ENCODE measurements at places on chromosomes 7 and 10.

- peak; percentile 37 for DNase-seq
These were observed 94.4 kb upstream of the STEAP4 start for GRCh38 chr7:88401009-88401623.

GRCh38 chr7:55177589-55178261, 158.9 kb downstream of the EGFR start:
- DNase-seq, result no peak

GRCh38 chr7:149001427-149002068, 26.8 kb downstream of the PDIA4 start:
- no peak for DNase-seq

- DNase-seq, result no peak
These were observed 21.2 kb upstream of the DPYSL4 start for GRCh38 chr10:132165416-132165980.

DNA sequence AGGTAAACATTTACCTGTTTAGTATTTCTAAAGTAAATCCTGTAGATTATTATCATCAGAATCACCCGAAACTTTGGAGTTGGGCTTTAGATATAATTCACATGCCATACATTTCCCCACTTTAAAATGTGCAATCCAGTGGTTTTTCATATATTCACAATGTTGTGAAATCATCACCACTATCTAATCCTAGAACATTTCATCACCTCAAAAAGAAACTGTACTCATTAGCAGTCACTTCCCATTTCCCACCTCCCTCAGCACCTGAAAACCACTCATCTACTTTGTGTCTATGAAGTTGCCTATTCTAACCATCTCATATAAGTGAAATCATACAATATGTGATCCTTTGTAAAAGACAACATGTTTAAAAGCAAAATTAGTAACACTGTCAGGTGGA, 182.6 kb downstream of the FZD1 start:
- DNase-seq, result no peak

DNA sequence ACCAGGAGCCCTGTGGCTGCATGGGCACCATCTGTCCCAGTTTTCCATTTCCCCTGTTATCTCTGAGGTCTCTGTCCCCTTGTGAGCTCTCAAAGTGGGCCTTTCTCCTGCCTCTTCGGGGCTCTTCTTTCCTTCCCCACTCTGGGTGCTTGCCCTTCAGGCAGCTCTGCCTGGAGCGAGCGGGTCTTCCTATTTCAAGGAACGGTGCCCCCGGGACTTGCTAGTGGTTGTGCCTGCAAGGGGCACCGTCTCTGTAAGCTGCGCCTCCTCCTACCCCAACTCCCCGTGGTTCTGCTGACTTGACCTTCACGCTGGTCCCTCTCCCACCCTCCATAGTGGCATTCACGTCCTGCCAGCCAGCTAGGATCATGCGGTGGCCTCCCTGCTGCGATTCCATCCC, 110.1 kb downstream of the DOCK1 start:
- DNase-seq, result no peak

GRCh38 chr10:123835575-123835974, 56.0 kb downstream of the CPXM2 start:
- no peak for DNase-seq

GRCh38 chr10:133047526-133048123, 40.1 kb upstream of the ADGRA1 start:
- no peak for DNase-seq

- no peak for DNase-seq
These were observed 49.2 kb downstream of the SVIL start for GRCh38 chr10:29585488-29585976.

DNA sequence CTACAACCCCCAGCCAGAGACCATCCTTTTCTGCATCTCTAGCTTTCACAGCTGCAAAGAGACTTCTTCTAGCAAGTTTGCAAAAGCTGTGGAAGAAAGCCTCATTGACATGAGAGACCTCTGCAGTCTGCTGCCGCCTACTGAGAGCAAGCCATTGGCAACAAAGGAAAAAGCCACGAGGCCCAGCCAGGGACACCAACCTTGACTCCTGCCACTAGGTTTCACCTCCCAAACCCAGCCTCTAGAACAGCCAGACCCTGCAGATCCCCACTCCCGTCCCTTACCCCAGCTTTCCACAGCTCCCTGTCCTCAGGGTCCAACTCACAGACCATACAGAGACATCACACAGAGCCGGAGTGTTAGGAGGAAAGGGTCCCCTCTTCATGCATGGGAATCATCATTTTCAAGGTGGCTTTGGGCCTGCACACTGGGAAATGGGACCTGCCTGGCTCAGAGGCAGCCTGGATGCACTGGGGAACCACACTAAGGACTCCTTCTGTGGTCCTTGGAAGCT, 14.6 kb upstream of the C10orf53 start:
- DNase-seq, result no peak

GRCh38 chr10:2301227-2301626, 563.9 kb upstream of the ADARB2 start:
- no peak for DNase-seq

GRCh38 chr7:38463277-38464225, 167.6 kb downstream of the AMPH start:
- DNase-seq, result peak; percentile 9

- no peak for DNase-seq
These were observed 48.3 kb downstream of the ABCB1 start for GRCh38 chr7:87552351-87552900.

GRCh38 chr10:50431791-50432190, 180.5 kb upstream of the ASAH2 start:
- DNase-seq, result no peak

GRCh38 chr7:84249656-84250055, 55.1 kb upstream of the SEMA3A start:
- no peak for DNase-seq

DNA sequence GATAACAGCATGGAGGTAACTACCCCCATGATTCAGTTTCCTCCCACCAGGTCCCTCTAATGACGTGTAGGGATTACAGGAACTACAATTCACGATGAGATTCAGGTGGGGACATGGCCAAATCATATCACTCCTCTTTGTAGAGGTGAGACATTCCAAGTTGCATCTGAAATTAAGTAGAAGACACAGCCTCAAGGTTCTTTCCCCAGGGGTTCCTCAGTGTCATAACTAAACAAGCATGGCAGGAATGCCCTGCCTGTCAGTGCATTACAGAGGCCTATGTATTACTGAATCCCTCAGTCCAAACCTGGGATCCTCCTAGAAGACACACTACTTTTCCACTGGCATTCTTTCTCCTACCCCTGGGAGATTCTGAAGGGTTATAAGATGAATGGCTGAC, 42.6 kb upstream of the WNT16 start:
- DNase-seq, result no peak

GRCh38 chr10:58967551-58968388, 208.7 kb upstream of the PHYHIPL start:
- peak; percentile 90 for DNase-seq

- no peak for DNase-seq
These were observed 285.8 kb upstream of the COBL start for GRCh38 chr7:51602376-51602775.

DNA sequence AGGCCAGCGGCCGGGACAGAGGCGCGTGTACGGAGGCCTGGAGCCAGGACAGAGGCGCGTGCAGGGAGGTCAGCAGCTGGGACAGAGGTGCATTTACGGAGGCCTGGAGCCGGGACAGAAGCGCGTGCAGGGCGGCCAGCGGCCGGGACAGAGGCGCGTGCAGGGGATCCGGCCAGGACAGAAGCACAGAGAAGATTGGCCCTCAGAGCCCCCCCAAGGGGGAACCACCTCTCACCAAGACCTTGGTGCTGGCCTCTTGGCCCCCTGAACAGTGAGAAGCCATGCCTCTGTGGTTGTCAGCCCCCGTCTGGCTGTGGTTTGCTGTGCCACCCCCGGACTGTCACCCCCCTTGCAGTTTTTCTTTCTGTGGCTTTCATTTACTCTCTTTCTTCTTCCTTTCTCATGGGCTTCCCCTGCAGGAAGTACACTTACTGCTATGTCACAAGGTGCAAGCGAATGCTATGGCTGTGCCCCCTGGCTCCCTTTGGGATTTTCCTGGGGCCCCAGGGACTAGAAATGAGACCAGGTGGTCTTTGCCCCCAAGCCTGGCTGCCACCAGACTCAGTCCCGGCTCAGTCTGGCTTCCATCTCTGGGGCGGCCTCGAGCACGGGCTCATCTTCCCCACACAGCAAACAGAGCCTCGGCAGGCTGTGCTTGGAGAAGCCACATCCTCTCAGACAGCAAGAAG, 41.1 kb downstream of the INSIG1 start:
- no peak for DNase-seq

DNA sequence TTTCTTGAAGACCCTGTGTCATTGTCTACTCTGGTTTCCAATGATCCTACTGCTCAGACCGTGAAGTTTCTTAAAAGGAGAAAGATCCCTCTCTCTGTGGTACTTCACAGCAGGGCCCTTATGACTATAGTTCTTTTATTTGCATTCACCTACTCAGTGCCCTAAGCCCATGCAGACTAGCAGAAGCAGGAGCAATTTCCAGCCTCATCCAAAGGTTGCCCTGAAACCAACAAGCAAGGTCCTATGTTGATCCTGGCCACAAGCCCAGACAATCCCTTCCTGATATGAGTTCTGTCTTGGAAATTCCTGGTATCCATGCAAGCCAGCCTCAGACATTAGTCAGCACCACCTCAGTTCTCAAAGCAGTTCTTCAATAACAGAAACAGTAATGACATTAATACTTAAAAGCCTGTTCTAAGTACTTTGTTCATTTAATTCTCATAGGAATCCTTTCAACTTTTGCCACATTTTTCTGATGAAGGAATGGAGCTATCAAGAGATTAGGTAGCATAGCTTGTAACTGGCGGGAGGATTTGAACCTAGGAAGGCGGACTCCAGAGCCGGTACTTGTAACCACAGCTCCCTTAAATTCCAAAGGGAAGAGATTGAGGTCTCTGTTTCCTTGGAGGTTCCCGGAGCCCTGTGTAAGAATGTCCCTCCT, 58.1 kb upstream of the ST8SIA6 start:
- peak; percentile 27 for DNase-seq

- no peak for DNase-seq
These were observed 2.4 kb upstream of the KLF14 start for GRCh38 chr7:130736298-130736900.

DNA sequence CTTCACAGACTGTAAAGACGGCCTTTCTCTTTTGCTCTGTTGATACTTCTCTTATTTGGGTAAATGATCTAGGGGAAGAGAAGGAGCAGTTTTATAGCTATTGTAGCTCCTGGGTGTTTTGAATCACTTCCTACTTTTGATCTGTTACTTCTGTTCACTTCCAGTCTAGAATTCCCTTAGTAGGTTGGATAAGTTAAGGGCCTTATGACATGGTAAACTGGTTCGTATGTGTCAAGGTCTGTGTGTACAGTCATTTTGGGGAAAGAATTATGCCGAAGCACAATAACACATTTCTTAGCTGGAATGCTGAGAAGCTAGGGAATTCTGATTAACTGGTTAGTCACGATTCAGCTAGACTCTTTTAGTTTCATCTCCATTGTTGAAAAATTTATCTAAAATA, 8.1 kb downstream of the DENND10 start:
- DNase-seq, result no peak

GRCh38 chr10:96588060-96588554, 1.3 kb upstream of the TM9SF3 start:
- DNase-seq, result peak; percentile 20

GRCh38 chr10:93849593-93849992, 44.2 kb upstream of the SLC35G1 start:
- DNase-seq, result no peak

DNA sequence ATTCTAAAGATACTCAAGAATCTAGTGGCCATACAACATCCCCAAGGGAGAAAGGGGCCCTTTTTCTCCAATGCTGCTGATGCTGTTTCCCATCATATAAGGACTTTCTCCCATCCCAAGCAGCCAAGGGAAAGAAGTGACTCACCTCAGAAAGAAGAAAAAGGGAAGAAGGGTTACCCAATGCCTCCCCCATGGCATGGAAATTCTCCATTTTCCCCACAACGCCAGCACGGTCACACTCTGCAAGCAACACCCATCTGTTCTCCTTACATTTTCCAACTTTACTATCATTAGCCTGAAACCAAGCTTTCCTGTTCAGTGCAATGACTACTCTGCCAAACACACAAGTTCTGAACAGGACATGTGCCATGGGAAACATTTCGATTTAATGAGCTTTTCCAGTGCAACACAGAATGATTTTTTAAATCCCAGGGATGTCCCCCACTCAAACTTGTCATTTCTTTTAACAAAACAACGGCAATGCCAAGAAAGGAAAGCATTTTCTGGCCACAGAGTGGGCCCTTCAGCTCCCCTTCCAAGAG, 67.9 kb downstream of the PTPRN2 start:
- DNase-seq, result no peak

DNA sequence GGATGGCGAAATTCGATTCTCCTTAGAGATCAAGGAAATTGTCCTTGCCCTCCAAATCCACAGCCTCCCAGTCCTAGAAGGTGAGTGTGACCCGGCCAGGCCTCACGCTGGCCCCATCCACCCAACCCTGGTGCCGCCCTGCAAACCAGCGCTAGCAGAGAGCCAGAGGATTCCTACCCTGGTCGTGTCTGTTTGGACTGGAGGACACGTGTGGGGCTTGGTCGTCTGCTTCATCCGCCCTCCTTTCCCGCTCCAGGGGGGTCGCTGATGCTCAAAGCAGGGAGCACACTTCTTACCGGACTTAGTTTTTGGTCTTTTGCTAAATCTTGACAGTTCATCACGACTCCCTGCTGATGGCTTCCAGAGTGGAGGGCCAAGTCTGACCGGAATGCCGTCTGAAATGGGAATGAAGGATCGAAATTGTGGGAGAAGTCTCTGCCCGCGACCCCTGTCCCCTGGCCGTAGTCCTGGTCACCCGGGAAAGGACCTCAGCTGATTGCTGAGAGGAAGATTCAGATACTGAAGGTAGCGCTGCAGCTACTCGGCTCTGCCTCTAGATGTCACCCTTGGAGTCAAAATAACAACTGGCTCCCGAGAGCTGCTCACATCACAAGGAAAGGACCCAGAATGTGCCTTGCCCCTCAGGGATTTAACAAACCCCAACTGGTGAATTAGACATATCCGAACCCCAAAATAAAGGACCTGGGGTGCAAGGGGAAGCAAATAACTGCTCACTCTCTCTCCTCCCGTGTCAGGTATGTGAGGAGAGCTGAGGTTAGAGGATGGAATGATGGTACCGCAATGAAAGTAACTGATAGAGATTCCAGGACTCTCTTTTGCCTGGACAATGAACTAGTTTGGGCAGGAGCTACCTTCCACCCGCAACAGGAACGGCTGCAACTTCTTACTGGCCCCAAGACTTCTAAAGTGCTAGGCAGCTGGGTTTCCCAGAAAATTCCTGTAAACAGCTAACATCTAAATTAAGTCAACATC, 23.5 kb upstream of the ORC5 start:
- DNase-seq, result peak; percentile 82

DNA sequence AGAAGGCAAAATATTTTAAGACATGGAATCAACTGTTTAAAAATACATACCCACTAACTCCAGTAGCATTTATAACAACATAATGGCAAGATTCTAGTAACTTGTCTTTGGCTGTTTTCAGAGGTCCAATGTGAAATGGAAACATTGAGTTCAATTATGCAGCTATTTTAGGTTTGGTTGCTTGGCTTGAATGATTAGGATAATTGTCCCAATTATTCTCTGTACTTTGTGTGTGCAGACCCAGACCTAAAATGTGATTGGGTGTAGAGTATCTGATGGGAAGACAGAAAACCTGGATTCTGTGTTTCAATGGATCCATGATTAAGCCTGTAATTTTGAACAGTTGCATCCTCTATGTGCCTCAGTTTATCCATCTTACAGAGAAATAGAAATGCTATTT, 392.7 kb upstream of the NFE2L3 start:
- DNase-seq, result no peak
